NCI-H446 treated with DMSO at 0.1 percent for 48 hours (cell line): ENCODE measurements at places on chromosomes 3 and 15.

GRCh38 chr3:156705761-156706616, 31.6 kb downstream of the TIPARP start:
- no peak for DNase-seq

- DNase-seq = peak; percentile 86
Observed at GRCh38 chr15:90233387-90234095, at the start of gene CIB1. TSS of gene CIB1 (minus strand) at chr15:90233941. CDS start at chr15:90233885, 56 bp downstream.

- no peak for DNase-seq
Observed at GRCh38 chr3:114831861-114832260, 315.2 kb downstream of the ZBTB20 start.

DNA sequence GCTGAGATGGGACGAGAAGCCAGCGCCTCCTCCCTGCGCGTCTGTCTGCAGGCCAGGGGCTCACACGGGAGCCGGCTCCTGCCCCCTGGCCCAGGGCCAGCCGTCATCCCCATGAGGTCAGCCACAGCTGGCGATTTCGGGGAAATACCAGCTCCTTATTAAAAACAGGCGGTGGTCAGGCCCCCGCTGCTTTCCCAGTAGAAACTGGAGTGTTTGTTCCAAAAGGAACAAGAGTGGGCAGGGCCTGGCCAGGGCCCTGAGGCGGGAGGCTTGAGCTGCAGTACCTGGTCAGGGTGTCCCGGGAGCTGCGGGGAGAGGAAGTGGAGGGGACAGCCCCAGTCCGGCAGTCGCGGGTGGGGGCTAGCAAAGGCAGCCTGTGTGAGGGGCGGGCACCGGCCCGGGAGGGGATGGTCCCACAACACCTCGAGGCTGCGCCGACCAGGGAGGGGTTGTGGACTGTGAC, 17.8 kb downstream of the MYL3 start:
- DNase-seq = no peak

GRCh38 chr15:40714144-40714543, 19.2 kb downstream of the RAD51 start:
- no peak for DNase-seq

- peak; percentile 98 for DNase-seq
Observed at GRCh38 chr3:104909198-104909597, 457.5 kb upstream of the ALCAM start.
